MM.1S (cell line): ENCODE measurements at places on chromosomes 3 and 15.

GRCh38 chr15:36389107-36389506 lies 190.3 kb upstream of the CDIN1 start:
- H3K27ac ChIP-seq, result no peak overlapping the region
- no peaks in the 10 kb centered on the region for H3K36me3 ChIP-seq
- no peak overlapping the region for H3K4me3 ChIP-seq
- no peak for DNase-seq
- H3K4me1 ChIP-seq, result no peaks in the 10 kb centered on the region

- H3K27me3 ChIP-seq, result no peaks in the 10 kb centered on the region
- no peak for DNase-seq
- no peak overlapping the region for H3K27ac ChIP-seq
- H3K36me3 ChIP-seq, result no peaks in the 10 kb centered on the region
- peaks cover 7% of the 10 kb centered on the region for H3K4me1 ChIP-seq
Measured at GRCh38 chr3:30611613-30612436, 5.4 kb downstream of the TGFBR2 start.

- no peaks in the 10 kb centered on the region for H3K36me3 ChIP-seq
- H3K4me3 ChIP-seq, result no peak overlapping the region
- DNase-seq, result no peak
- no peak overlapping the region for H3K27ac ChIP-seq
- no peaks in the 10 kb centered on the region for H3K27me3 ChIP-seq
- H3K4me1 ChIP-seq, result no peaks in the 10 kb centered on the region
Measured at GRCh38 chr15:54884312-54884711, 312.4 kb downstream of the RSL24D1 start.

DNA sequence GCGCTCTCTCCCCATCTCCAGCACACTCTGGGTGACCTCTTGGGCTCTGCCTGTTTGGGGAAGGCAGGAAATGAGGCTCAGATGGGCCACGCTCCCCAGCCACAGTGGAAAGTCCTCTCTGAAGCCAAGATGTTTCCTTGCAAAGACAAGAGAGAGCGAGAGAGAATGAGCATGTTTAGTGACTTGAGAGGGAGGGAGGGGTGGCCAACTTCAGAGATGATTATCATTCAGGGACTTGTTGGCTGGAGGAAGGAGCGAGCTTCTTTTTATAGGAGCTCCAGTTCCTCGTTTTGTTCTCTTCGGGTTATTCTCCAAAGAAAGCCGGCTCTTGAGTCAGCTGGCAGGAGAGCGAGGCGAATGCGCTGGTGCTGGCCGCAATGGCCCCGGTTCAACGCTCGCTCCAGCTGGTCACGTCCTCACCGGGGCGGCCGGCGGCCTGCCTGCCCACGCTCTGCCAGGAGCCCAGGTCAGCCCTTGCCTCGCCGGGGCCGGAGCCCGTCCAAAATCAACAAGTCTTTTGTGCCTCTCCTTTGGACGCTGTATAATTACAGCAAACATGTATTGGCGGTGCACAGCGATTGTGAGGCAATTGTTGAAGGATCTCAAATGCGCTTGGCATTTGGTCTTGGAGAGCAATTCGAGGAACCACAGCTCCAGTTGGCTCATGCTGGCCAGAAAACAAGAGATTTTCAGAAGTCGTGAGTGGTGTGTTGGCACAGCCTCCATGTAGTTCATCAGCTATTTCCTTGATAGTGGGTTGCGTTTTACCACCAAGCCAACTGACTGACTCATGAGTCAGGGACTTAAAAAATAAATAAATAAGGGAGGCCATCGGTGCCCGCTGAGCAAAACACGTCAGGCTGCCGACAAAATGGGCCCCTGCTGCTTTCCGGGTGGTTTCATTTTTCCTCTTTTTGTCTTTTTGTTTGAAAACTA lies 288.6 kb downstream of the UACA start:
- no peak overlapping the region; the same call in 1 of the 2 replicates for H3K27ac ChIP-seq
- no peaks in the 10 kb centered on the region for H3K36me3 ChIP-seq
- H3K4me1 ChIP-seq, result peaks cover 48% of the 10 kb centered on the region
- no peaks in the 10 kb centered on the region for H3K27me3 ChIP-seq
- DNase-seq, result no peak
- H3K4me3 ChIP-seq, result no peak overlapping the region

GRCh38 chr3:64264501-64265109 lies 39.3 kb upstream of the PRICKLE2 start:
- no peaks in the 10 kb centered on the region for H3K4me1 ChIP-seq
- H3K4me3 ChIP-seq, result no peak overlapping the region
- no peak for DNase-seq
- no peaks in the 10 kb centered on the region for H3K36me3 ChIP-seq
- H3K27me3 ChIP-seq, result no peaks in the 10 kb centered on the region

- H3K4me3 ChIP-seq, result no peak overlapping the region
- no peak overlapping the region for H3K27ac ChIP-seq
- H3K4me1 ChIP-seq, result no peaks in the 10 kb centered on the region
- no peaks in the 10 kb centered on the region for H3K27me3 ChIP-seq
- no peak for DNase-seq
Measured at GRCh38 chr3:7536510-7536909, 675.6 kb downstream of the GRM7 start.

- no peak overlapping the region for H3K4me3 ChIP-seq
- H3K4me1 ChIP-seq, result no peaks in the 10 kb centered on the region
- DNase-seq, result no peak
- H3K27ac ChIP-seq, result no peak overlapping the region
- no peaks in the 10 kb centered on the region for H3K36me3 ChIP-seq
Measured at GRCh38 chr3:7305561-7305960, 444.6 kb downstream of the GRM7 start.

- no peaks in the 10 kb centered on the region for H3K36me3 ChIP-seq
- no peak for DNase-seq
- H3K4me1 ChIP-seq, result no peaks in the 10 kb centered on the region
- H3K4me3 ChIP-seq, result no peak overlapping the region
Measured at GRCh38 chr3:114384558-114384903, 90.7 kb downstream of the TIGIT start.
